Substantia nigra (tissue), 51 donors: ENCODE measurements at places on chromosomes 11 and 22.
A peak's percentile ranks its signal among the peaks of the same experiment; 100 is the strongest.

DNA sequence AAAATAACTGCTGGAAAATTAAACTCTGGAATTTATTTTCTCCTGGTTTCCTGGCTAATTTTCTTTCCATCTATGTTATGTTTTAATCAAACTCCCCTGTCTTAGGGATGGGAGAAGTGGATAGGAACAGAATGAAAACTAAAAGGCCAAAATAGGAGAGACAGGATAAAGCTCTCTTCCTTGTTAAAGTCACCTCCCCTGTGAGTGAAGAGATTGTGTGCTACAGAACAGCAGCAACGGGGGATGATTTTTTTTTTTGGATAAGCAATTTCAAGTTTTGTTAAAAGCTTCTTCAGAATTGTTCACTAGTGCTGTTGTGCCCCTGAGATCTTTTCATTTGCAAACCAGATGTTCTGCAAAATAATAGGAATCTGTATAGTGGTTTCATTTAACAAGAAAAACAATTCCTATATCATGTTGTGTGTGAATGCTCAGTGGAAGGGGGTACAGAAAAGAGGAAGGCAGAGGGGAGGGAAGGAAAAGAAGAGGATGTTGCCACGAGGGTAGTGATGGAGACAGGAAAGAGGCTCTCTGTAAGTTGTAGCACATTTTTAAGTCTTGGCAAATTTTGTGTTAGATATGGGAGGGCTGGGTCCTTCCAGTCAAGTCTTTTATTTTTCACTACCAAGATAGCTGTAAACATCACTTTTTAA, 301.2 kb downstream of the CADM1 start:
- DNase-seq = no peak

DNA sequence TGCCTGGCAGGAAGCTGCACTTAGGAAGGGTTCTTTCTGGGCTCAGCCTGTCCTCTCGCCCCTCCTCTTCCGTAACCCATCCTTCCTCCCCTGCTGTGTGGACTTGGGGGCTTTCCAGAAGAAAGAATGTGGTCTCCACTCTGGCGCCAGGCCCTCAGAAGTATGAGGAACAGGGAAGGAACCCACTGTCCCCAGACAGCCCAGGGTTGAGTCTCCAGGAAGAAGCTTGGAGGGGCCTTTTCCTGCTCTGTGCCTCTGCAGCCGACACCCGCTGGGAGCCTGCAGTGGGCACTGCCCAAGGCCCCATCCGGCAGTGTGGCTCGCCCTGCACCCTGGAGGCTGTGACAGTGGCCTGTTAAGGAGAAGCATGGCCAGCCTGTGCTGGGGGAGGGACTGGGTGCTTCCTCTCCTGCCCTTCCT, 112.6 kb downstream of the ST3GAL4 start:
- DNase-seq = no peak

- peak; percentile 54 for DNase-seq
Measured at GRCh38 chr11:118911113-118911879, 14.4 kb downstream of the BCL9L start.

- no peak for DNase-seq
Measured at GRCh38 chr11:61777234-61778090, 14.9 kb downstream of the TMEM258 start.

GRCh38 chr11:96306933-96307775, 35.8 kb downstream of the MAML2 start:
- peak; percentile 15 for DNase-seq

DNA sequence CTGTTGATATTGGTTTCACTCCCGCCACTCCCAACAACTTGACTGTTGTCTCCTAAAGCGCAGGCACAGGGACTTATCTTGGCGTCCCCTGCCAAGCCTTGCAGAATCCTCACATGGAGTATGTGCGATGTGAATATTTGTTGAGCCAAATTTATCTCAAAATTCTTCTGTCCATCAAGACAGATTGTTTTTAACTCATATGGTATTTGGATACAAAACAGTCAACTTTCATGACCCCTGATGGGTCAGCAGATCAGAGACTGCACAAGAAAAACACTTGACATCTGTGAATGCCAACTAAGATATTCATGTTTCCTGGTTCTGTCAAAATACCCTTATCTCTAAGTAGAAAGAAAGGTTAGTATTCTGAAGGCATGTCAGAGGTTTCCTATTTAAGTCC, 221.7 kb upstream of the BLID start:
- DNase-seq = no peak

- no peak for DNase-seq
Measured at GRCh38 chr11:38019072-38019775, 1421.2 kb upstream of the RAG2 start.

GRCh38 chr11:124880290-124880611, 15.0 kb downstream of the ROBO3 start:
- DNase-seq = no peak

GRCh38 chr22:24950272-24950902, 2.1 kb upstream of the KIAA1671 start:
- DNase-seq = no peak

GRCh38 chr11:114036147-114036811, 23.2 kb upstream of the ZBTB16 start:
- DNase-seq = peak; percentile 61

DNA sequence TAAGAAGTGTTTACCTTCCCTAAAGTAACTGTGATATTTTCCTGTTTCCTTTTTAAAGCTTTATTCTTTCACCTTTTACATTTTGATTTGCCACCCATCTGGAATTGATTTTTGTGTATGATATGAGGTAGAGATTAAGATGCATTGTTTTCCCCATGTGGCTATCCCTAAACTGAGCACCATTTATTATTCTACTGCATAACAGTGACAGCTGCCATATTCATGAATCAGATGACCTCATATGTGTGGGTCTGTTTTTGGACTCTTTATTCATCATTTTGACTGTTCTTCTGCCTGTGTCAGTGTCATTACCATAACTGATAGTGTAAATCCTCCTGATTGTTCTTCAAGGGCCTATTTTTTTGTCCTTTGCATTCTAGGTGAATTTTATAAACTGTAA, 50.8 kb downstream of the HIPK3 start:
- no peak for DNase-seq

- DNase-seq = no peak
Measured at GRCh38 chr11:76314741-76315090, 66.2 kb downstream of the THAP12 start.

DNA sequence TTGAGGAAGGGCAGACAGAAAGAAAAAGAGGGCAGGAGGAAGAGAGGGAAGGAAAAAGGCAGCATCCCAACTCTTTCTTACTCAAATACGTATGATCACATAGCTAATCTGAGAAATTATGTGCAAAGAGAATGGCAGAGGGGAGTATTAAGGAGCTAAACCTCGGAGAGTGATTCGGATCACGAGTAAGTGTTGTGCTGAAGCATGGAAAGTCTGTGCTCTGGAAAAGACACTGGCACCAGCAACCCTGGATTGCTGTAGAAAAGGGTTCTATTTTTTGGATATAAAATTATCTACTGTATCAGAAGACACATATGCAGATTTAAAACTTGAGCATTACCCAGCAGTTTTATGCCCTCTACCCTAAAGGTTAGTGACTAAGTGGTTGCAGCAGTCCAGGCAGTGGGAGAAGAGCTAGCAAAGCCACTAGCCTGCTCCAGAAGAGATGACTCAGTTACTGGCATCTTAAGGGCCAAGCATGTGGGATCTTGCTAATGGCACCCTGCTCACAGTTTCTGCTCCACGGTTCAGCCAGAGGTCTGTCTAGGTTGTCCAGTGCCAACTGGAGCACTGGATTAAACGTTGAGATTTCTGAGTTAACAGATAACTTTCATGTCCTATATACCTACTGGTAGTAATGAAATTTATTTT, 151.7 kb downstream of the SWAP70 start:
- no peak for DNase-seq

DNA sequence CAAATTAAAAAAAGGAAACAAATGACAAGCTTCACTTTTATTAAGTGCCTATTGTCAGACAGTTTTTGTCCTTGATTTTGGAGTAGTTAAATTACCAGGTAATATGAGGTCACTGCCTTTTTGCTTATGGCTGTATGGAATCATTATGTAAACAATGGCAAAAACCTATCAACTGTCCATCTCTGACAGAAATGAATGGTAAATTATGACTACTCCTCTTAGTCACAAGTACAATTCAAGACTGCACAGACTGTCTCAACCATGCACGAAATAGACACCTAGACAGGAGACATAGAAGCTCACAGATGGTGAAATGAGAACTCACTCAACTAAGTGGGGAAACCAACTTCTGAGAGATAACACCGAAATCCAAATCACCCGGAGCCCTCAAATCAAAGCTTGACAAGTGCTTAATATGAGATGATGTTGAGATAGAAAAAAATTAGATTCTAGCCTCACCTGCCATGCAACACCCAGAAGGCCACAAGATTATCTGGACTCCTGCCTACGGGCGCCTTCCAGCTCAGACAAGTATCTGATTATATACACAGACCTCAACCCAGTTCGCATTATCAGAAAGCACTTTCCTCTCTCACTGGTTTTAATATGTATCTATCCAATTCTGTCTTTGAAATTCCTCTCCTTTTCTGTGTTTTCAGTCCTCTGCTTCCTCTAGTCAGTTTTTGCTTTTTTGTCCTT, 199.3 kb downstream of the CADM1 start:
- DNase-seq = no peak

DNA sequence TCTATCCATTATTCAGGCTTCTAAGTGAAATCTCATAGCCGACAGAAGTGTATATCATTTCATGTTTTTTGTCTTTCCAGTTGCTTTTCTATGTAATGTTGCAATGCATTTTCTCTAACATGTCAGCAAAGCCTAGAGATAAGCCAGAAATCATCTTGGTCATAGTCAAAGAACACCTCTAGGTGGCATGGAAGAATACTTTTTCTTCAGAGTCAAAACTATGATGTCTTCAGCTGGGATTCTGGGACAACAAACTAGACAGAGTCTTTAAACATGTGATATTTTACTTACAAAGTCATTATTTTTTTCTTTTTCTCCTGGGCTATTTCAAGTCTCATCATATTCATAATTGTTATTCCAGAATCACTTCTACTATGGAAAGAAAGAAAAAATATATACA, 4.4 kb downstream of the GAS2 start:
- DNase-seq = no peak
